ENCODE measurements at places on chromosomes 11 and 22.

- DNase-seq: no peak
These were observed 1119.7 kb downstream of the BRD1 start for GRCh38 chr22:48707763-48708557.

GRCh38 chr11:101336858-101337257 is 207.2 kb upstream of the PGR start:
- no peak for DNase-seq

GRCh38 chr11:10878408-10879214 is 20.8 kb upstream of the ZBED5 start:
- no peak for DNase-seq

GRCh38 chr11:118148856-118149255 is 3.8 kb downstream of the SCN4B start:
- no peak for DNase-seq

- DNase-seq: no peak
These were observed 189.7 kb upstream of the BLID start for GRCh38 chr11:122305426-122306320.

DNA sequence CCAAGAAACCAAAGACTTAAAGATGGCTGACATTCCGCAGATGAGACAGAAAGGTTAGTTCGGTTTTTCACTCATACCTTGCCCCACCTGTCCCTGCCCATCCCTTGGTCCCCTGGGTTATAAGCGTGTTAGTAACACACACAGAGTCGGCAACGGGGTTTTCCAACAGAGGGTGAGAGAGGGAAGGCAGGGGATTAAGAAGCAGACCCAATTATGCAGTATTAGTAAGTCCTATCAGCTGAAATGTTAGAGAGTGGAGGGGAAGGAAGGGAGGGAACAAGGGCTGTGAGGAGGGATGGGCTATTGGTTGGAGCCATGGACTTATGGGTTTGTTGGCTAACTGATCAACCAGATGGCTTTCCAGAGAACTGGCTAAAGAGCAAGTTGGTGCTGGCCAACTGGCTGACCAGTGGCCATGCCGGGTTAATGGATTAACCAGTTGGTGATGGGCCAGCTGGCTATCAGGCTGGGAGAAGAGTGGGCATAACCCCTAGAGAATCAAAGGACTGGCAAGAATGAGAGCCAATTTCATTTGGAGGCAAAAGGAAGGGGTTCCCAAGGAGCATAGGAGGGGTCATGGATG is 45.5 kb downstream of the NRXN2 start:
- DNase-seq: no peak

GRCh38 chr11:35389897-35390465 is 29.4 kb downstream of the SLC1A2 start:
- no peak for DNase-seq

Measured in cortex of kidney (tissue), 1 donor.